ENCODE measurements at places on chromosomes 6 and 20.

GRCh38 chr6:49607391-49607982 is 29.2 kb downstream of the RHAG start:
- no peak for DNase-seq

DNA sequence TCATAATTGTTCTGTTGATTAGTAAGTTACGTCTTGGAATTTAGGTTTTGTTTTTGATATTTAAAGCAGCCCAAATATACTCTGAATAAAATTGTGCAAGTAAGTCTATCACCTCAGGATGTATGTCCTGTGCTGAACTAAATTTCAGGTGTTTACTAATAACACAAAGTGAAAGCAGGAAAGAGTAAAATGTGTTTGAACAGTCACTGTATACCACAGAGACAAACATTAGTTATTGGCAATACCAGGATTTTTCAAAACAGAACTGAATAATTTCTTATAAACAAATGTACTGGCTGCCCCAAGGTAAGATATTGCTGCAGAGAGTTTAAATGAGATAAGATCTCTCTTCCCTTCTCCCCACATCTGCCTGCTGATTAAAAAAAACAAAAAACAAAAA is 404.7 kb upstream of the RUNX2 start:
- no peak for DNase-seq

- DNase-seq, result peak; percentile 86
Observed at GRCh38 chr20:2873010-2873746, at the start of gene PTPRA. TSS of gene PTPRA (plus strand) at chr20:2873481. CDS start at chr20:2964278, 90,797 bp downstream.

DNA sequence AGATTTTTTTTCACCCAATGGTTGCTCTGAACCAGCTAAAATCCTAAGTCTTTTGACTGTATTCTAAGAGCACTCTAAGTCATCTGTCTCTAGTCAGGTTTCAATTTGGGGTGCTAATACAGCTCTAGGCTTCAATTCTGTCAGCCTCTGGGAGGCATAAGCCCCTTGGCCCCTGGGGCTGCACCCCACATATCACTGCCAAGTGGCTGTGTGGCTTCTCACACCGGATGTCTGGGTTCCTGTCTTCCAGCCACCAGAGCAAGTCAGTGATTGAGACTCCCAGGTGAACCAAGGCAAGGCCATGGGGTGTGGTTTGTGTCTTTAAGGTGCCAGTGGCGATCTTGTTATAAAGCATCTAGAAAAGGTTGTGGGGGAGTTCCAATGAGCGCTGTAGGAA is 136.5 kb downstream of the TMEM242 start:
- DNase-seq, result no peak

- DNase-seq, result no peak
Observed at GRCh38 chr6:2543321-2543720, 207.4 kb downstream of the MYLK4 start.

DNA sequence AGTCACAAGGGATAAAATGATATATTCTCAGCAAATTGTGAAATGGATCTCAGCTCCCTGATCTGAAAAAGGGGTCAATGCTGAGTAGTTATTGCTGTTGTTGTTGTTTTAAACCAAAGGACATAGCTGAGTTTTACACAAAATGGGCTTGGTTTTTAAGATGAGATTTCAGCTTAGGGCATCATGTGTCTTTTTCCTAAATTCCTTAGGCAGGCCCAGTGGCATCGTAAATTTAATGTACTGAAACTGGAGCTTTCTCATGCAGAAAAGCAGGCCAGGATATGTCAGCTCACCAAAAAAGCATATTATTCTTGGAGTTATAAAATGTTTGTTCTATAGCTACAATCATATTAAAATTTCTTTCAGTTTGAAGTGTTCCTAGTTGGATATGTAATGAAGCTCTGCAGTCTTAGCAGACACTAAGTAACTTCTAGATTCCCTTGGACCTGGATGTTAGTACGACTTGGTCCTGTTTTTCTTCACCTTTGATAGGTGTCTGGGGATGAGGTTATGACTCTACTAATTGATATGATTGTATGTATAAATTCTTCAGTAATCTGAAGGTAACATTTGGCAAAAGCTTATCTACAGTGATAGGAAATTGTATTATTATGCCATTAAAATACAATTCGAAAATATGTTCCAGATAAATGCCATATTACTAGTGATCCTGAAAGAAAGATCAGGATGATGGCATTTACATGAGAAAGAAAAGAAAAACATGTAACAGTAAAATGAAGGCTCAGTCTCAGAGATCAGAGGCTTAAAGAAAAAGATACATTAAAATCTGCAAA is 663.3 kb downstream of the RFPL4B start:
- DNase-seq, result no peak

GRCh38 chr6:115882771-115883170 is 177.9 kb downstream of the FRK start:
- no peak for DNase-seq

DNA sequence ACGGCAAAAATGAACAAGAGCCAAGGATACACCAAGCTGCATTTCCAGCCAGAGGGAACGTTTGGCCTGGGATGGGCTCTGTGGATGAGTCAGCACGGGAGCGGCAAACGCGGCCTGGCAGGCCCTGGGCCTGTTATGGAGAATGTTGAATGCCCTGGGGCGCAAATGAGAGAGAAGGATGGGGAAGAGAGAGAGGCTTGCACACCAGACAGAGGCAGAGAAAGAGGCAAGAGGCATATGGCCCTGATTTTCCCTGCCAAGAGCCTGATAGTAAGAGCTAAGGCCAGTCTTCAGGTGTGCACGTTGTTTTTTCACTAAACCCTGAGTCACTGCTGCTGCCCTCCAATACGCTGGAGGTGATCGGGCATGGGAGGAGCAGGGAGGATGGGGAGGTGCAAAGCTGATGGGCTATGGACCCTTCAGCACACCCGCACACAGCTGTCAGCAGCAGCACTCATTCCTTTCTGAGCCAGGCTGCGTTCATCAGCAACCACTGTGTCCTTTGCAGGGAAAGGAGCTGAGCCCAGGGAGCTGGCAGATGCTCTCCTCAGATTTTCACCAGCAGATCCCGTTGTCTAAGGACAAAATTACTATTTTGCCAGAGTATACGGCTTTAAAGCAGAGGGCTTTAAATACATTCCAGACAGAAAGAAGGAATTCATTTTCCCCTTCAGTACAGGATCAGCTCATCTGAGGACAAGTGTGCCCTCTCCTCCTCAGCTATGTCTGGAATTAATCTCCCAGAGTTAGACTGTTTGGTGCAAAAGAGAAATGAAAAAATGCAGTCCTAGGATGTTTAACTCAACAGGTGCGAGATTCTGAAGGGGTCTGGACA is 61.7 kb upstream of the SLC22A23 start:
- DNase-seq, result no peak

DNA sequence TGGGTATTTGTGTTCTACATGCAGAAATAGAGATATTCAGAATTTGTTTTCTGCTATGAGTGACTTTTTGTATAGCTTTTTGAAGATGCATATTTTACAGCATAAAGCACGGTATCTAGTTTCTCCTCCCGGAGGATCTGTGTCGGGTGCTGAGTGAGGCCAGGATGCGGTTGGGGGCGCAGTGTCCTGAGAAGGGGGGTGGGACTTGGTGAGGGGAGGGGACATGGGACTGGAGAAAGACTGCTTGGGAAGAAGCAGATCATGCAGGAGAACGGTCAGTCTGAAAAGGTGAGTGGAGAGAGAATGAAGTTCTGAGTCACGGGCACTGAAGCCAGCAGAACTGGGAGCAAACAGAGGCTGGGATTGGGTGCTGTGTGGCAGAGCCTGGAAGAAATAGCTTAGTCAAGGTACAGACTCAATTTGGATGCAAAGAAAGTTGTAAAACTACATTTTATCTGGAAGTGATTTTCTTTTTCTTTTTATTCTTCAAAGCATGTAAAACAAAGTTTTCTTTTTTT is 44.0 kb downstream of the STX11 start:
- no peak for DNase-seq

- no peak for DNase-seq
Observed at GRCh38 chr20:10721137-10721896, 47.5 kb upstream of the JAG1 start.

- no peak for DNase-seq
Observed at GRCh38 chr6:108946695-108947094, 98.5 kb downstream of the ARMC2 start.

- DNase-seq, result no peak
Observed at GRCh38 chr20:63636752-63637628, 10.1 kb upstream of the GMEB2 start.

DNA sequence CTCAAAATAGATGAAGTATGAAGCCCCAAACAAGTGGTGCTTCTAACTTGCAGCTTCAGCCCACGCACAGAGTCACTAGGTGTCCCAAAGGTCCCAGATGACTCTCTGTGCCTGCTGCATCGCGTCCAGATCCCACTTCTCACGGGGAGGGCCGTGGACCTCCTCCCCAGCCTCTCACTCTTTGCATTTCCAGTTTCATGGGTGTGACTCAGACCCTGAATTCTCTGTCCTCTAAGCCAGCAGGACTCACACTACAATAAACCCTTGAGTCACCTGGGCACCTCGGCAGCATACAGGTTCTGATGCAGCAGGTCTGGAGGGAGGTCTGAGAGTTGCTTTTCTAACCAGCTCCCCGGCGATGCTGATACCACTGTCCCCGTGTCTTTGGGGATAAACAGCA is 114.0 kb upstream of the RIN2 start:
- DNase-seq, result no peak

DNA sequence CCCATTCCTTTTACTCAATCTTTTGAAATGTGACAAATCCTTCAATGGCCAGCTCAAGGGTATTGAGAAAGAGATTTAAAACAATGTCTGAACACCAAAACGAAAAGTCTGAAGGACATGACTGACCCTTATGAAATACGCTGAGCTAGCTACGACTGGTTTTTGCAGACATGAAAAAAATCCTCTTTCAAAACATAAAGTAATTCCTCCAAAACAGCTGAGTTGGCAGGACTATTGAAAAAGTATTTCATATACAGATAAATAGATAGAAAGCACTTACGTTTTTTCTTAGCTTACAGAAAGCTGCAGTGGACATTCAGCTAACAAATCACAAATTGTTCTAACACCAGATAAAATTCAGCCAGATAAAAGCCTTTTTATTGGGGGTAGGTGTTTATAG is 702.7 kb upstream of the AGPAT4 start:
- DNase-seq, result no peak

- no peak for DNase-seq
Observed at GRCh38 chr6:134080171-134080795, 27.9 kb upstream of the SLC2A12 start.

- no peak for DNase-seq
Observed at GRCh38 chr6:89398762-89399525, 13.1 kb downstream of the RRAGD start.
